ENCODE measurements at places on chromosomes 7 and 10. TPM values are rescaled to one million over a fixed set of nuclear protein-coding genes. Genes with fewer than 3 reads are reported as not detected.

DNA sequence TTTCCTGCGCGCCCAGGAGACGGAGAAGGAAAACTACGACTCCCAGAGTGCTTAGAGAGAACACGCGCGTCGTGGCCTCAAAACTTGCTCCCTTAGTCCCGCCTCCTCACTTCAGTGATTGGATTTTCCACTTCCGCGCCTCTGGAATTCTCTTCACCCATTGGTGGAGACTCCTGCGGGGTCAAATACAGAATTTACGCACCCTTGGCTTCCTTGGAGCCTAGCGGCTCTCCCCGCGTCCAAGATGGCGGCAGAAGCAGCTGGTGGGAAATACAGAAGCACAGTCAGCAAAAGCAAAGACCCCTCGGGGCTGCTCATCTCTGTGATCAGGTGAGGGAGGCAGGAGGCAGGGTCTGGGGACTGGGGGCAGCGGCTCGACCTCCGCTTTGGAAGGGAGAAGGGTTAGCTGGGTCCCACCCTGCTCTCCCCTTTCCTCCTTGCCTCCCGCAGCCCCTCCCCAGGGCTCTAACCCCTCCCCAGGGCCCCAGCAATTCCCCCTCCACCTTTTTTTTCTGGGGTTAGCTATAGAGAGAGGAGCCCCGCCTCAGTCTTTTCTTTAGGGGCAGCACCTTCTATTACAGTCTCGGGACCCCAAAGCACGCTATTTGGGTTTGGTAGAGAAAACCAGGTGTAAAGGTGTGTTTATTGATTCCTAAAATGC is at the start of gene EXOC4:
Gene EXOC4, plus strand, starts transcription at position 221 of the 661 bp plus-strand sequence.
- peak; percentile 83 for DNase-seq

DNA sequence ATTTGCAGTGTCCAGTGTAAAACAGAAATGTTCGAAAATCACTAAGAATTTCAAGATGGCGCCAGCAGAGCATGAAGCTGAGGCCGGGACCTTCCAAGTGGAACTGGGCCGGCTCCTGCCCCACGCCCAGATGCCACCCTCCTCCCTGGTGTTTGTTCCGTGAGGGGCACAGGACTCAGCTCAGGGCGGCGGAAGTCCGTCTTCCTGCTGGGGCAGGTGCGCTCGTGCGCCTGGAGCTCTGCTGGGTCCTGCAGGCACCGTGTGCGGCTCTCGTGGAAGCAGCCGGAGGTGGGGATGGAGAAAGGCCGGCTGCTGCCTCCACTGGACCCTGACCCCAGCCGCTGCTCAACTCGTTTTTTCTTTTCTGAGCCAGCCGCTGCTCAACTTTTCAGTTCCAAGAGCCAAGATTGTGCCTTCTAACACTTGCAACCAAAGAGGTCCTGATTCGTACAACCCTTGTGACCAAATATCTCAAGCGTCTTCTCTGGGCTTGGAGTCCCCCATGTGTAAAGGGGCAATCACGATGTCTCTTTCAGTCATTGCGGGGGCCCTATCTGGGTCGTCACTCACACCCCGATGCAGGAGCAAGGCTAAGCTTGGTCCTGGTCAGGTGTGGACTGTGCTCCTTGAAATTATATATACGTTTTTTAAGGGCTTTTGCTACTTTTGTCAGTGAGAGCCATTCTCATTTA is 334.4 kb downstream of the ADARB2 start:
- no peak for DNase-seq

DNA sequence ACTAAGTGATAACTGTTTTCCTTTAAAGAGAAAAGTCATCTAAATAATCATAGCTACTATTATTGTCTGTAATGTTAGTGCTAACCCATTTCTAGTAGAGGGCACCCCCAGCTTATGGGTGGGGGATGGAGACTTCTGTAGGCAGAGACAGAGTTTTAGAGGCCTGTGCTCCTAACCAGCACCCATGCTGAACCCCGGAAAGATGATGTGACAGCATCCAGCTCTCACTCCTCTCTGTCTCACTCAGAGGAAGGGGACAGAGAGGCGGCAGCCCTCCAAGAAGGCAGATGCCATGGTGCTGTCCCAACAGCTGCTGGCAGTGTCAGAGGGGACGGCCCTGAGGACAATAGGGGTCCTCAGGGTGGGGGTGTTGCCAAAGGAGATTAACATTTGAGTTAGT is 74.4 kb upstream of the PRLHR start:
- DNase-seq = no peak

- no peak for DNase-seq
Measured at GRCh38 chr7:154985230-154985629, 17.7 kb downstream of the PAXIP1 start.

GRCh38 chr7:47991741-47992311 is 12.4 kb upstream of the HUS1 start:
- DNase-seq = peak; percentile 92

- DNase-seq = no peak
Measured at GRCh38 chr10:125038637-125039036, 96.7 kb downstream of the ZRANB1 start.

DNA sequence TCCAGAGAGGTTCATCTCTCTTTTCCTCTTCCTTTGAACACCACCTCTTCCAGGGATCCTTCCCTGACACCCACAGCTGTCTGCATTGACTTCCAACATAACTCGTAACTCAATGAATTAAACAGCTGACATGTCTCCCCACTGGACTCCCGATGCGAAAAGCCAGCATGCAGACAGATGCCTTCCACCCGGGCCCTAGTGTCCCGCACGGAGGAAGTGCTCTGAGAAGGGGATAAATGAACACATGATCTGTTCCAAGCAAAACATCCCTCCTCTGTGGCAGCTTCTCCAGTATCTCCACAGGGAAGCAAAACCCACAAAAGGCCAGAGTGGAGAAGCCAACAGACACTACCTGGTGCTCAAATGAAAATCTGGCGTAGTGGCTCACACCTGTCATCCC is 28.3 kb downstream of the OGDHL start:
- no peak for DNase-seq

- no peak for DNase-seq
Measured at GRCh38 chr10:29183301-29183945, 105.4 kb upstream of the LYZL1 start.

DNA sequence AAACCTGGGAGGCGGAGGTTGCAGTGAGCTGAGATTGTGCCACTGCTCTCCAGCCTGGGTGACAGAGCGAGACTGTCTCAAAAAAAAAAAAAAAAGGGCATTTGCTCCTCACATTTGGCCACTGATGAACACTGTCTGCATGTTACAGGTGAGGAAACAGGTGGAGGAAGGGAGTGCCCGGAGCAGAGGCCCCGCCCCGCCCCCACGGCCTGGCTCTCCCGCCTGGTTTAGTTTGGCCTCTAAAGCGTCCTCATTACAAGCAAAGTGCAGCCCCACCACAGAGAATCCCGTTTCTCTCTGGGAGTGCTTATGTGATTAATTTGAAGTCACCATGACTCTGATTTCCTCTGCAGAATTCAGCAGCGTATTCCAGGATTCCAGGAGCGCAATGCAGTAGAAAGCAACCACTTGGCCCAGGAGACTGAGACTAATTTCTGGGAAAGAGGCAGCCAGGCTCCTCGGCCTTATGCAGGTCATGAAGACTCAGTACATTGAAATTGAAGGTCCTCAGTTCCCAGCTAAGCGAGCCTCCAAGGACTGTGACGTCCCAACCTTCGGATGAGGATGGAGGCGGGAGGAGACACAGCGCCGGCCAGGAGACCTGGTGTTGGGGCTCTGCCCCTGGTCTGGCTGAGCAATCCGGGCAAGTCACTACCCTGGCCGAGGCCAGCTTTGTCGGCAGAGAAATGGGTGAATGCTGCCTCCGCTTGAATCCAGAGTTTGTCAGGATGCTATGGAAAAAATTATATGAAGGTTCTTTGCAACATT is 44.7 kb downstream of the RBM17 start:
- no peak for DNase-seq

DNA sequence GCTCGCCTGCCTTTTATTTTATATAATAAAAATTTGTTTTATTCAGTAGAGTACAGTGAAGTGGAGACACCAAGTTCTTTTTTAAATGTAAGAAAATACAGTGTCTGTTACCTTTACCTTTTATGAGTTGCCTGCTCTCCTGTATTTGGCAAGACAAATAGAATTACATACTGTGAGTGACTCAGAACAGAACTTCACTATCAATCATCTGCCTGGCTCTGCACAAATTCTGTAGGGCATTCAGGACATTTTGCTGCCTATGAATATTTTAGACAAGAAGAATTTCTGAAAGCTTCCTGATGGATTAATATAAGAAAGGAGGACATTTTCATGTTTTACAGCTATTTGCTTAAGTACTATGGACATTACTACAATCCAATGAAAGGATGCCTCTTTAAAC is 135.4 kb upstream of the PHF14 start:
- DNase-seq = no peak

DNA sequence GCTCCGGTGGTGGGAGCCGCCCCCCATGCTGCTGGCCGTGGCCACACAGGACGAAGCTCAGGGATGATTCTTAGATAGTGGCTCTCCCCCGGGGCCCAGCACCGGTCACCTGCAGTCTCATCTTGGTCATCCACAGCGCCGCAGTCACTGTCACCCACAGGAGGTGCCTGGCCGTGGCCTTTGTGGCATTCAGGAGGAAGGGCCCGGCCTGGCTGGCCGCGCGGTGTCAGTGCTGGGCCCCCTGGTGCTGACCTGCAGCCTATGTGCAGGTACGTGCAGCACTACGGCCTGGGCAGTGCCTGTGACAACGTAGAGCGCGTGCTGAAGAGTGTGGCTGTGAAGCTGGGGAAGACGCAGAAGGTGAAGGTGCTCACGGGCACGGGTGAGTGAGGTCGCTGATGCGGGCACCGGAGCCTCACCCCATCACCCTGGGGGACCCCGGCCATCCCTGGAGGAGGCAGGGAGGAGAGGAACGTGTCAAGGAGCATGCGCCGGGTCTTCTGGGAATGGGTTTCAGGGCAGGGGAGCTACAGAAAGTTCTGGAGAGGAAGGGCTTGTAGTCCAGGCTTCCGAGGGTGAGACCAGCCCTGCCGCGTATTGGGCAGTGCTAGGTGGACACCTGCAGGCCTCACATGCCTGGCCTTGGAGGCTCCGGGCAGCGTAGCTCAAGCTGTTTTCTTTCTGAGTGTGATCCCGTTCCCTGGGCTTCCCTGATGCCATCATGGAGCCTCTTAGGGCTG is 5.0 kb downstream of the SPRN start:
- no peak for DNase-seq

GRCh38 chr10:70672165-70673042 is at the start of gene ADAMTS14:
Gene ADAMTS14 (plus strand): TSS chr10:70672506. CDS start chr10:70672803, 297 bp downstream.
- DNase-seq = peak; percentile 68

DNA sequence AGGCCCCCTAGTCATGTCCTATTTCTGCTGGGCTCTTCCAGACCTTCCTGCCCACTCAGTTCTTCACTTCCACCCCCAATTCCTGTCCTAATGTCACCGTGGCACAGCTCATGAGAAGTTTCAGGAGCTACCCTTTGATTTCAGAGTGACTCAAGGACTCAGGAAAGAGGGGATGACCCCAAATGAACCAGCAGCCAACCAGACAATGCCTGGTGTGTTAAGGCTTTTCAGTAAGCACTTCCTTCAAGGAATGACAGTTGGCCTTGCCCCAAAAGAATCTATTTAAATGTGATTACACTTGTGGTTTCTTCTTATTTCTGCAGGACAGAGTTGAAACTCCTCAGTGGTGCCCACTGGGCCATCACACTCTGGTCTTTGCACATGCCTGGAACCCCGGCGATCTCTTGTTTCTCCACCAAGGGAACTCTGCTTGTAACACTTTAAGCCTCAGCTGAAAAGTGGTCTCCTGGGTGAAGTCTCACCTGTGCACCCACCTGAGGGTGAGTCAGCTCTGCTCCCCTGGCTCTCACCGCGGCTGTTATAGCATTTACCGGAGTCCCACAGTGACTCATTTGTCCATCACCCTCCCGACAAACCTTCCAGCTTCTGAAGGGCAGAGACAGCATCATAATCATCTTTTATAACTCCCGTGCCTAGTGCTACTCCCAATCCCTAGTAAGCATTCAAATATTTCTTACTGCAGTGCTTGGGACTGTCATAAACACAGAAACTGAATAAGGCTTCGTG is 123.0 kb upstream of the SVIL start:
- no peak for DNase-seq

DNA sequence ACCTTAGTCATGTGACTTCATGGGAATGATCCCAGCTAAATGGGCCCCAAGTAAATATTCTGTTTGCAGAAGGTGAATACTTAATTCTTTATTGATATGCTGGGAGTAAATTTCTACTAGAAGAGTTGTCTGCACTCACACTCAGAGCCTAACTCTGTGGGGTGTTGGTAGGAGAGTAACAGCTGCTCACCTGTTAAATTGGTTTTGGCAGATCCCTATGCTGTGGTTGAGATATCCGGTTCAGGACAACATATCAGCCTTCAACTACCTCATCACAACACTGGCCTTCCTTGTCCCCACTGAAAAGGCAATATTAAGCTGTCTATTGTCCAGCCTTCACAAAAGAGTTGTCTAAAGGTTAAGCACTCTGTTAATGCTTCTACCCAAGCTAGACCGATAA is 738.3 kb downstream of the INHBA start:
- no peak for DNase-seq

The CLDN3 gene
- not detected for total RNA-seq

The SSC4D gene
- 6.1 TPM for total RNA-seq

The AS3MT gene
- total RNA-seq = 8.3 TPM

The ARHGAP22 gene
- 10.0 TPM for total RNA-seq

The CYP26A1 gene
- total RNA-seq = 4.2 TPM

Measured in glutamatergic neuron (in vitro differentiated cells).